ENCODE measurements at places on chromosomes 4 and X. TPM values are rescaled to one million over a fixed set of nuclear protein-coding genes. Genes with fewer than 3 reads are reported as not detected.

CHRNA9 gene
- not detected for total RNA-seq

DNA sequence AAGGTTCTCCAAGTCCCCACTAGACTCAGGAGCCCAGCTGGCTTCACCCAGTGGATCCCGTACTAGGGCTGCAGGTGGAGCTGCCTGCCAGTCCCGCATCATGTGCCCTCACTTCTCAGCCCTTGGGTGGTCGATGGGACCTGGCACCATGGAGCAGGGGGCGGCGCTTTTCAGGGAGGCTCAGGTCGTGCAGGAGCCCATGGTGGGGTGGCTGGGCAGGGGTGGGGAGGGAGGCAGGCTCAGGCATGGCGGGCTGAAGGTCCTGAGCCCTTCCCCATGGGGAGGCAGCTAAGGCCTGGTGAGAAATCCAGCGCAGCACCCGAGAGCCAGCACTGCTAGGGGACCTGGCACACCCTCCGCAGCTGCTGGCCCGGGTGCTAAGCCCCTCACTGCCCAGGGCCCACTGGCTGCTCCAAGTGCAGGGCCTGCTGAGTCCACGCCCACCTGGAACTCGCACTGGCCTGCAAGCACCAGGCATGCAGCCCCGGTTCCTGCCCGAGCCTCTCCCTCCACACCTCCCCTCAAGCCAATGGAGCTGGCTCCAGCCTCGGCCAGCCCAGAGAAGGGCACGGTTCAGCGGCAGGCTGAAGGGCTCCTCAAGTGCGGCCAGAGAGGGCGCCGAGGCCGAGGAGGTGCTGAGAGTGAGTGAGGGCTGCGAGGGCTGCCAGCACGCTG lies 72.7 kb upstream of the SLIT2 start:
- H3K36me3 ChIP-seq: no peaks in the 10 kb centered on the region
- no peak overlapping the region for H3K4me3 ChIP-seq
- no peaks in the 10 kb centered on the region for H3K4me1 ChIP-seq
- no peaks in the 10 kb centered on the region for H3K27me3 ChIP-seq
- H3K27ac ChIP-seq: no peak overlapping the region

DNA sequence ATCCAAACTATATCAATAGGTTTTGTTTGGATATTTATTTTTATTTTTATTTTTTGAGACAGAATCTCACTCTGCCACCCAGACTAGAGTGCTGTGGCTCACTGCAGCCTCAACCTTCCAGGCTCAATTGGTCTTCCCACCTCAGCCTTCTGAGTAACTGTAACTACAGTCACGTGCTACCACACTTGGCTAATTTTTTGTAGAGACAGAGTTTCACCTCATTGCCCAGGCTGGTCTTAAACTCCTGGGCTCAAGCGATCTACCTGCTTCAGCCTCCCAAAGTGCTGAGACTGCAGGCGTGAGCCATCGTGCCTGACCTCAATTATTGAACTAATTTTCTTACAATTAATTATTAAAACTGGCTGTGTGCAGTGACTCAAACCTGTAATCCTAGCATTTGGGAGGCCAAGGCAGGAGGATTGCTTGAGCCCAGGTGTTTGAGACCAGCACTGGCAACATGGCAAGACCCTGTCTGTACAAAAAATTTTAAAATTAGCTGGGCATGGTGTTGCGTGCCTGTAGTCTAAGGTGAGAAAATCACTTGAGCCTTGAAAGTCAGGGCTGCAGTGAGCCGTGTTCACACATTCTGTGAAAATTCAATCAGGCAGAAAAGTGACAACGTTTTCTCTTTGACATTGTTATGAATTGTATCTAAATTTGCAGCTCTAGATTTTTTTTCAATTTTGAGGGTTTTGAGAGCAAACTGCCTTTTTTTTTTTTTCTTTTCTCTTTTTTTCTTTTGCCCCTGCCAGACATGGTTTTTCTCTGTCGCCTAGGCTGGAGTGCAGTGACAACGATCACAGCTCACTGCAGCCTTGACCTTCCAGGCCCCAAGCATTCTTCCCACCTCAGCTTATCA lies 66.0 kb downstream of the UBE2K start:
- no peak overlapping the region for H3K27ac ChIP-seq
- H3K4me3 ChIP-seq: no peak overlapping the region
- DNase-seq: no peak
- H3K36me3 ChIP-seq: peaks cover 9% of the 10 kb centered on the region
- no peaks in the 10 kb centered on the region for H3K27me3 ChIP-seq
- H3K4me1 ChIP-seq: no peaks in the 10 kb centered on the region

DNA sequence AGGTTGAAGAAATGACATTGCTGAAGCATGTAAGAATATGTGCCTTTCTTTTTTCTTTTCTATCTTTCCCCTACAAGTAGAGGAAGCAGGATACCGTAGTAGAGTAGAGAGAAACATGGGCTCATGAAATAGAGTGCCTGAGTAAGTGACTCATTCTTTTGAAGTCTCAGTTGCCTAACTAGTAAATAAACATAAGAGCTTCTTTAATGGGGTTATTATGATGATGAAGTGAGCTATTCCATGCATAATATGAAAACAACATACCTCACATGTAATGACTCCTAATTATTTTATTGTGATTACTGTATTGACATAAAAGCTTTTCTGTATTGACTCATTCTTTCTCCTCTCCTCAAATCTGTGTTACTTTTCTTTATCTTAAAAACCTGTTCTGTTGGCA lies 1538.2 kb downstream of the TECRL start:
- H3K4me3 ChIP-seq: no peak overlapping the region
- H3K27ac ChIP-seq: no peak overlapping the region
- H3K27me3 ChIP-seq: no peaks in the 10 kb centered on the region
- H3K36me3 ChIP-seq: no peaks in the 10 kb centered on the region
- DNase-seq: no peak

LNX1 gene
- total RNA-seq: 41.3 TPM

DNA sequence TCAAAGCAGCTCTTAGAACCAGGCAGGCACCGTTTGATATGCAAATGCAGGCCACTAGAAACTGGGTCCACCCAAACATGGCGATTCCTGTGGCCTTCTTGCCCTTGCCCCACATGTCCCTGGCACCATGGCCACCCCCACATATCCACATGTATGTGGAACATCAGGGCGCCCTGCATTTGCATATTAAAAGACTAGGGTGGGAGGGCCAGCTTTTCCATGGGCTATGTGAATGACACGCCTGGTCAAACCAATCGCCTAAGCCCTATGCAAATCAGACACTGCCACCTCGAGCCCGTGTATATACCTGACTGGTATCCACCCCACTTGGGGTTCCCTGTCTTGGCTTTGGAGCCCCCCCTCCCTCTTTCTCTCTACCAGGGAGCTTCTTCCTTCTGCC lies 107.0 kb downstream of the ABLIM2 start:
- H3K36me3 ChIP-seq: no peaks in the 10 kb centered on the region
- no peaks in the 10 kb centered on the region for H3K27me3 ChIP-seq
- H3K4me3 ChIP-seq: no peak overlapping the region

DNA sequence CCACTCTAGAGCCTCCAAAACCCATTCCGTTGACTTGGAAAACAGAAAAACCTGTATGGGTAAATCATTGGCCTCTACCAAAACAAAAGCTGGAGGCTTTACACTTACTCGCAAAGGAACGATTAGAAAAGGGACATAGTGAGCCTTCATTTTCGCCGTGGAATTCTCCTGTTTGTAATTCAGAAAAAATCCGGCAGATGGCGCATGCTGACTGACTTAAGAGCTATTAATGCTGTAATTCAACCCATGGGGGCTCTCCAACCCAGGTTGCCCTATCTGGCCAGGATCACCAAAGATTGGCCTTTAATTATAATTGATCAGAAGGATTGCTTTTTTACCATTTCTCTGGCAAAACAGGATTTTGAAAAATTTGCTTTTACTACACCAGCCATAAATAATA lies 60.8 kb downstream of the ZNF732 start:
- H3K4me1 ChIP-seq: peaks cover 4% of the 10 kb centered on the region
- no peaks in the 10 kb centered on the region for H3K27me3 ChIP-seq
- no peak overlapping the region for H3K27ac ChIP-seq
- no peaks in the 10 kb centered on the region for H3K36me3 ChIP-seq

- no peak overlapping the region for H3K27ac ChIP-seq
- H3K27me3 ChIP-seq: no peaks in the 10 kb centered on the region
- no peaks in the 10 kb centered on the region for H3K36me3 ChIP-seq
- no peak overlapping the region for H3K4me3 ChIP-seq
These were observed 41.3 kb upstream of the MTM1 start for GRCh38 chrX:150527108-150527507.

MAPK10 gene
- total RNA-seq: 65.4 TPM

- no peaks in the 10 kb centered on the region for H3K36me3 ChIP-seq
- no peaks in the 10 kb centered on the region for H3K4me1 ChIP-seq
- H3K27me3 ChIP-seq: no peaks in the 10 kb centered on the region
- H3K27ac ChIP-seq: no peak overlapping the region
These were observed 44.6 kb upstream of the SLITRK2 start for GRCh38 chrX:145773006-145773405.

ERAS gene
- not detected for total RNA-seq

TMEM271 gene
- not detected for total RNA-seq

- peaks cover 3% of the 10 kb centered on the region for H3K4me1 ChIP-seq
- no peak overlapping the region for H3K27ac ChIP-seq
- H3K27me3 ChIP-seq: no peaks in the 10 kb centered on the region
- no peak for DNase-seq
- no peak overlapping the region for H3K4me3 ChIP-seq
These were observed 147.3 kb downstream of the TBL1X start for GRCh38 chrX:9612146-9612505.

CENPVL1 gene
- not detected for total RNA-seq

SRPX gene
- total RNA-seq: 135 TPM

GRCh38 chr4:38782452-38783108 lies at the start of gene TLR10:
TLR10 (minus strand) TSS chr4:38782990; CDS start chr4:38775590, 7,400 bp downstream.
- H3K27ac ChIP-seq: no peak within 1 kb of the TSS
- H3K4me1 ChIP-seq: no peaks in the 10 kb centered on the region
- peak; percentile 33 for DNase-seq
- no peak within 1 kb of the TSS for H3K4me3 ChIP-seq
- H3K27me3 ChIP-seq: no peaks in the 10 kb centered on the region
- no peaks in the 10 kb centered on the region for H3K36me3 ChIP-seq

DNA sequence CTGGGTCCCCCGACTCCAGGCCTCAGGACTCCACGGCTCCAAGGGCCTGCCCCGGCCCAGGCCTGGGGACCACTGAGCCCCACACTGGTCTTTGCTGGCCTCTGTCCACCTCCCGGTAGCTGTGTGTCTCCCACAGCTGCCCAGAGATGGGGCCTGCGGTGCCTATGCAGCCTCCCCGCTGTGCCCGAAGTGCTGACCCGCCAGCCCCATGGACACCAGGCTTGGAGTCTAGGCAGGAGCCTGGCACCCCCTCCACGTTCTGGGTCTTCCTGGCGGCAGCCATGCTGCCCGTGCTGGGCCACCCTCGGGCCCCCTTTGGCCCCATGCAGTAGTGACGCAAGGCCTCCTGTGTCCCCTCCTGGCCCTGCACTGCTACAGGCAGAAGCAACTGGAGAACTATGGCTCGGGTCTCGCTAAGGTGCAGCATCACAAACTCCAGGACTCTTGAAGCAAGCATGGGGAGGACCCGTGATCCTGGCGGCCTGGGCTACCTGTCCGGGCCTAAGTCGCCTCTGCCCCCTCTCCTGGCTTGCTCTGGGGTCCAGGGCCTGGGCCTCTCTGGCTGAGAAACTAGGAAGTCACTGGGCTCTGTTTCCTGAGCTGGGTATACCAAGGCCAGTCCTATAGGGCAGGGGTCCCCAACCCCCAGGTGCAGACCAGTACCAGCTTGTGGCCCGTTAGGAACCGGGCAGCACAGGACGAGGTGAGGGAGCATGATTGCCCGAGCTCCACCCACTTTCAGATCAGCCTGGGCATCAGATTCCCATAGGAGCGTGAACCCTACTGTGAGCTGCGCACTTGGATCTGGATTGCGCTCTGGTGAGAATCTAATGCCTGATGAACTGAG lies 917 bp downstream of the MYL5 start:
- H3K4me1 ChIP-seq: peaks cover 15% of the 10 kb centered on the region
- no peak for DNase-seq
- no peak overlapping the region for H3K27ac ChIP-seq
- H3K36me3 ChIP-seq: peaks cover 11% of the 10 kb centered on the region
- peak overlapping the region; percentile 83 for H3K4me3 ChIP-seq

- H3K4me1 ChIP-seq: no peaks in the 10 kb centered on the region
- no peak for DNase-seq
These were observed 191.0 kb downstream of the AFF2 start for GRCh38 chrX:148691456-148691855.

TDO2 gene
- not detected for total RNA-seq

DNA sequence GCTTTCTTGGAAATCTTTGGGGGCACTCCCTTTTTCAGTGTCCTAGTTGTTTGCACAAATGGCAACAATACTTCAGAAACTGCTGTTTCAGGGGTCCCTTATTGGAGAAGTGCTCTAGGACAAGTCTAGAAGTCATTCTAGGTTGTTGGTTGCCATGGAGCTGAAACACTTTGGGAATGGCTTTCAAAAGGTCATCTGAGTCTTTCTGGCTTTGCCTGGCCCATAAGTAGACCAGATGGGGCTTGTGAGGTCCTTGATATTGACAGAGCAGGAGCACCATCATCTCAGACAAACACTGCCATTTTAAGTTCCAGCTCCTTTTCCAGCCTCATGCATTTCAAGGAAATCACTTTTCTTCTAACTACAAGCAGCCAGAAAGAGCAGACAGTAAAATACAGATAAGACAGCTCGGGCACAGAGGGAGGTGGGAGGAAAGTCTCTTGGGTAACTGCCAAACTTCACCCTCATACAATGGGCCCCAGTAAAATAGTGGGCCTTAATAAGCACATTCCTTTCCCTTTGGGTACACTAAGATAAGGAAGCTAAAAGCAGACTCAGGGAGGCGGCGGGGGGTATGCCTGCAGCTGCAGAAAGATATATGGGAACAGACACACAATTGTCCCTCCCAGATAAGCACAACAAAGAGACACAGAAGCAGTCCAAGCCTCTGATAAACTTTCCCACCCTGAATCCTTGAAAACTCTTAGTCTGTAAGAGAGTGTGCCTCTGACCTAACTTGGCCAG lies 8.5 kb upstream of the NXF3 start:
- no peaks in the 10 kb centered on the region for H3K36me3 ChIP-seq
- no peak overlapping the region for H3K27ac ChIP-seq
- no peaks in the 10 kb centered on the region for H3K27me3 ChIP-seq
- no peak for DNase-seq

- DNase-seq: no peak
- H3K27me3 ChIP-seq: no peaks in the 10 kb centered on the region
- H3K36me3 ChIP-seq: no peaks in the 10 kb centered on the region
- no peak overlapping the region for H3K27ac ChIP-seq
- no peak overlapping the region for H3K4me3 ChIP-seq
These were observed 135.1 kb downstream of the IRS4 start for GRCh38 chrX:108601276-108601675.

APOO gene
- total RNA-seq: 24.8 TPM

GRCh38 chrX:151983186-151983585 lies 8.7 kb upstream of the GABRE start:
- no peak overlapping the region for H3K4me3 ChIP-seq
- no peak for DNase-seq
- no peaks in the 10 kb centered on the region for H3K36me3 ChIP-seq
- no peaks in the 10 kb centered on the region for H3K27me3 ChIP-seq
- H3K4me1 ChIP-seq: no peaks in the 10 kb centered on the region
- no peak overlapping the region for H3K27ac ChIP-seq

- no peak overlapping the region for H3K27ac ChIP-seq
- H3K36me3 ChIP-seq: no peaks in the 10 kb centered on the region
- no peak overlapping the region for H3K4me3 ChIP-seq
- H3K27me3 ChIP-seq: no peaks in the 10 kb centered on the region
- H3K4me1 ChIP-seq: no peaks in the 10 kb centered on the region
- DNase-seq: no peak
These were observed 74.7 kb downstream of the REPS2 start for GRCh38 chrX:17020851-17021821.

- peaks cover 5% of the 10 kb centered on the region for H3K4me1 ChIP-seq
- DNase-seq: no peak
- H3K27me3 ChIP-seq: no peaks in the 10 kb centered on the region
- H3K4me3 ChIP-seq: no peak overlapping the region
These were observed 607.1 kb upstream of the DIPK2B start for GRCh38 chrX:45807572-45808425.
